ENCODE measurements at places on chromosomes 4 and X.

DNA sequence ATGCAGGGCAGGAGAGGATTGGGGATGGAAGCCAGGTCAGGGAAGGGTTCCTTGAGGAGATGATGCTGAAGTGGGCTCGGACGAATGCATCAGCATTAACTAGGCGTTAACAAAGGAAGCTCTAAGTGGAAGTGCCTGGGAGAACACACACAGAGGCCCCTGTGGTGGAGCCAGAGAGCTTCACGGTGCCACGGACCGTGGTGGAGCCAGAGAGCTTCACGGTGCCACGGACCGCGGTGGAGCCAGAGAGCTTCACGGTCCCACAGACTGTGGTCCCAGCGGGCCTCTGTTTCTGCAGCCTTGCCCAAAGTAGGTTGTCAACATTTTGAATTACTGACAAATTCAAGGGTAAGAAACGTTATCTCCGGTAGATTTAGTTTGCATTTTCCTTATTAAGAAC, 48.3 kb downstream of the TRIML2 start:
- no peak for DNase-seq

GRCh38 chr4:87947381-87948160, 27.9 kb upstream of the SPP1 start:
- no peak for DNase-seq

DNA sequence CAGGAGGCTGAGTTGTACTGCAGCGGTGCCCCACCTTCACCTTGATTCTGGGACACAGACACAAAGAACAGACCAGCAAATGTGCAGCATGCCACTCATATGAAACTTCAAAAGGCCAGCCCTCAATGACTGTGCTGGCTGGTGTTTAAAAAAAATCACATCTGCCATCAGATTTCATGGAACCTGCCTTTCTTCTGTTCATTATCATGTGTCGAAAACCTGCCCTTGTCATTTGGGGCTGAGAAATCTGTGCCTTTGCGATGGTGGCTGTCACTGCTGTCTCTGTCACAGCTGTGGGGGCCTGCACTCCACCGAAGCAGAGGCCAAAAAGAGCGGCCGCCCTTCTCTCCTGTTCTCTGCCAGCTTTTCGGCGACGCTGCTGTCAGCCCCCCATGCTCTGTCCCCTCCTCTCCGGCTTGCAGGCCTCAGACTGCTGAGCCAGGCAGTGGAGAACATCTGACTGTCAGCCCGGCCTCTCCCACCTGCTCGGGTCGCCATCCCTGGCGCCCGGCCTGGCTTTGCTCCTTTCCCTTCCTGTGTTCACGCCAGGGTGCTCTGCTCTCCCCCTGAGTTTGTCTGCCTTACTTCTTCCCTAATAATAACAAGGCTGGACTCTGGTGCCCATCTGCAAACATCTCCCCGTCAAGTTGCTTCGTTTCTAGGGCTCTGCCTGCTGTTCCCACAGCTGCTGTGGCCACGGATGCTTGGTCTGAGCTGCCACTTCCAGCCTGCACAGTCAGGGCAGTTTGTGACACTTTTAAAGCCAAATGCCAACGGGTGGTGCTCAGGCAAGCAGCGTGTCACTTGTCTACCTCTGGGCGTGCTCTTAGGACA, 355.2 kb downstream of the UNC5C start:
- DNase-seq: no peak

DNA sequence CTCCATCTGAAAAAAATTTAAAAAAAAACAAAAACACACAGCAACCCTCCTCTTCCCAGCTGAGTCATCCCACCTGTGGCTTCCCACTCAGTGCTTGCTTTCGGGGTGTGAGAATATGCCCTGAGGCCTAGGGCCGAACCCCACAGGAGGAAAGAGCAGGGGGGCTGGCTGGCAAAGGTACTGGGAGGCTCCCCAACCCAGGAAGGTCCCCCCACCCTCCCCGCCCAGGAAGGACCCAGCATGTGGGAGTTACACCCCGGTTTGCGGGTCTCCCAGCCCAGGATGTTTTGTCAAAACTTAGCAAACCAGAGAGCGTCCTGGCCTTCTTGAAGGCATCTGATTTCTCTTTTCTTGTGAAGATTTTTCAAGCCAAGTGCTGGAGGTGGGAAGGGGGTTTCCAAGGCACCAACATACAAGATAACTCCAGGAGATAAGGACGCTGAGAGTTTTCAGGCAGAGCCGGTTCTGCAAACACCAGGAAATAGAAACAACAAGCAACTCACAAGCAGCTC, 25.7 kb upstream of the CSF2RA start:
- no peak for DNase-seq

DNA sequence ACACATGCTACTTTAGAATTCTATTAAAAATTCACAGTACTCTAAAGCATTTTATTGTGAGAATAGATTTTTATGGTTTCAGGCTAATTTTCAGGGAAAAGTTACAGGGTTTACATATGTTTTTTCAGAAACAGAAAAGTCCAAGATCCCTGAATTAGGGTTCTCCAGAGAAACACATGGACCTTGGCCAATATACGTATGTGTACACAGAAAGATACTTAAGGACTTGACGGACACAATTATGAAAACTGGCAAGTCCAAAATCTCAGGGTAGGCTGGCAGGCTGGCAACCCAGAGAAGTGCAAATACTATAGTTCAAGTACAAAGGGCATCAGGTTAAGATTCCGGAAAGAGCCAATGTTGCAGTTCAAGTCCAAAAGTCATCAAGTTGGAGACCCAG, 1897.8 kb upstream of the PCDH10 start:
- DNase-seq: no peak

DNA sequence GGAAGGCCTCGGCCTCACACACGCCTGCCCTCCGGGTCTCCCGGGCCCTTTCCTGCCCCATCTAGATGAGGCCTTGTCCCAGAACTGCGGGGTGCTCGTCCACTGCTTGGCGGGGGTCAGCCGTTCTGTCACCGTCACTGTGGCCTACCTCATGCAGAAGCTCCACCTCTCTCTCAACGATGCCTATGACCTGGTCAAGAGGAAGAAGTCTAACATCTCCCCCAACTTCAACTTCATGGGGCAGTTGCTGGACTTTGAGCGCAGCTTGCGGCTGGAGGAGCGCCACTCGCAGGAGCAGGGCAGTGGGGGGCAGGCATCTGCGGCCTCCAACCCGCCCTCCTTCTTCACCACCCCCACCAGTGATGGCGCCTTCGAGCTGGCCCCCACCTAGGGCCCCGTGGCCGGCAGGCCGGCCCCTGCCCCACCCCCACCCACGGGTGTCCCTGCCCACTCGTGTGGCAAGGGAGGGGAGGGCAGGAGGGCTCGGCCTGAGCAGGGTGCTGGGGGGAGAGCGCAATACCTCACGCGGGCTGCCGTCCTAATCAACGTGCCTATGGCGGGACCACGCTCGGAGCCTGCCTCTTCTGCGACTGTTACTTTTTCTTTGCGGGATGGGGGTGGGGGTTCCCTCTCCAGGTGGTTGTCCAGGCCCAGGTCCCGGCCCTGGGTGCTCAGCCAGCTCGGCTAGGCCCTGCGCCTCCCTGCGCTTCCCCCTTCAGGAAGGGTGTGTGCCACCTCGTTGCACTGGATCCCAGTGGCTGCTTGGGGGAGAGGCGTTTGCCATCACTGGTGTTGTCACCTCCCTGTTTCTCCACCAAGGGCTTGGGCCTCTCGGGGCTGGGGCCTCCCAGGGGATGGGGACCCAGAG, 3.1 kb downstream of the DUSP9 start:
- no peak for DNase-seq

- DNase-seq: no peak
Observed at GRCh38 chrX:13026877-13027652, 17.4 kb downstream of the FAM9C start.

DNA sequence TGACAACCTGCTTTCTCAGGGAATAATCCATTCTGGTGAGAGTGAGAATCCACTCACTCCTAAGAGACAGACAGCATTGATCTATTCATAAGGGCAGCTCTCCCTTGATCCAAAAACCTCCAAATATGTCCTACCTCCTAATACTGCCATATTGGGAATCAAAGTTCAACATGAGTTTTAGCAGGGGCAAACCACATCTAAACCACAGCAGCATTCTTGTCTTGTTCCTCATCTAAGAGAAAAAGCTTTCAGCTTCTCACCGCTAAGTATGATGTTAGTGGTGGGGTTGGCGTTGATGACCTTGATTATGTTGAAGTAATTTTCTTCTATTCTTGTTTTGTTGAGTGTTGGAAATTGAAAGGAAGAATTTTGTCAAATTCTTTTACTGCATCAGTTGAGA, 69.6 kb downstream of the SERTM2 start:
- peak; percentile 11 for DNase-seq

DNA sequence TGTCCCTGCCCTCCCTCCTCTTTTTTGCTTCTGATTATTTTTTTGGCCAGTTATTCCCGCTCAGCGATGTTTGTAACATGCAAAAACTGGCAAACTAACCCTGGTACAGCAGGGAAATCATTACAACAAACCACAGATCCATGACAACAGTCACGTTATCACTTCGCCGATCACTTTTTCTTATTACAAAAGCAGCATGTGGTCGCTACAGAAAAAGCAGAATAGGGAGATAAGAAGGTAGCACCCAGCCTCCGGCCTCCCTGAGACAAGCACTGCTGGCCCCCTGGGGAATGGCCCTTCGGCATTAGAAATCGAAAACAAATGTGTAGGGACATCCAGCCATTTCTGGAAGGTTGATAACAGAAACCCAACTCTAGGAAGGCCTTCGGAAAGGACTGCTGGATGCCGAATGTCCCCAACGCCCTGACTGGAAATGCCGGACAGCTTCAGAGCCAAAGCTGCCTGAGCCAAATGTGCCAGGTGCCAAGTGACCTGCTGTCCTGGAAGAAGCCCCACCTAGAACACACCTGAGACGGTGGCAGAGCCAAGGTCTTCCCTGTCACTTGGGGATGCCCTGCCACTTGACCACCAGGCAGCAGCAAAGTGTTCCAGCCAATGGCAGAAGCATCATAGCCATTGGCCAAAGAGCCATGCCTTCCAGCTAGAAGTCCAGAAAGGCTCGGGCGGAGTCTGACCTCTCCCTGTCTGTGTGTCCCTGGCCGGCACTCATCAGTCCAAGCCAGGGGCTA, 2.9 kb downstream of the IDH3G start:
- DNase-seq: no peak

- no peak for DNase-seq
Observed at GRCh38 chr4:30670206-30670605, 50.0 kb upstream of the PCDH7 start.

GRCh38 chrX:18889346-18890048, 94.4 kb downstream of the PHKA2 start:
- no peak for DNase-seq

- DNase-seq: no peak
Observed at GRCh38 chr4:149279776-149280175, 535.9 kb downstream of the IQCM start.

DNA sequence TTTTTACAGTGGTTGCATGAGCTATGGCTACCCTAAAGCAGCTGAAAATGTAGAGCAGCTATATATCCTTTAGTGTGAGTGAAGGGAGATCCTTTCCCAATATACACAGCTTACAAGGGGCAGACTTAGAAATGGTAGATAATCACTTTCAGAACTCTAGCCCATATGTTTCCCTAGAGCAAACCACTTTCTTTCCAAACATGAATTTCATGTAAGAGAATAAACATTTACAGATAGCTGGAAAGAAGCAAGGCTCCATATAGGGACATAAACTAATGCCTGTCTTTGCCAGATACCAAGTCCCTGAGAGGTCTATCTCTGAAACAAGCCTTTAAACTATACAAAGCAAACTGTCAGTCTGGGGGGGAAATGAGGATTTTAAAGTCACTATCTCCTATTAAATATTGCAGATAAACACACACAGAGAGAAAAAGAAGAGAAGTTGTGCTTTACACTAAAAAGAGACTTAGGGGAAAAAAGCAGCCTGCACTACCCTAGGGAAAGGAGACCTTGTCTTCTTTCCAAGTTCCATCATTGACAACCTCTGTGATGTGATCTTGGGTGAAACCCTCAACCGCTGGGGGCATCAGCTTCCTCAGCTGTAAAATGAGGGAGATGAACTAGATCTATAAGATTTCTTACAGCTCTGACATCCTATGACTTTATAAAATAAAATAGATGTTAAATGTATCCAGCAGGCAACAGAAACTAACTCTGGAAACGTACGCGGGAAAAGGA, 73.6 kb downstream of the TMEM156 start:
- DNase-seq: no peak

- no peak for DNase-seq
Observed at GRCh38 chr4:33150525-33150910, 2430.3 kb downstream of the PCDH7 start.

DNA sequence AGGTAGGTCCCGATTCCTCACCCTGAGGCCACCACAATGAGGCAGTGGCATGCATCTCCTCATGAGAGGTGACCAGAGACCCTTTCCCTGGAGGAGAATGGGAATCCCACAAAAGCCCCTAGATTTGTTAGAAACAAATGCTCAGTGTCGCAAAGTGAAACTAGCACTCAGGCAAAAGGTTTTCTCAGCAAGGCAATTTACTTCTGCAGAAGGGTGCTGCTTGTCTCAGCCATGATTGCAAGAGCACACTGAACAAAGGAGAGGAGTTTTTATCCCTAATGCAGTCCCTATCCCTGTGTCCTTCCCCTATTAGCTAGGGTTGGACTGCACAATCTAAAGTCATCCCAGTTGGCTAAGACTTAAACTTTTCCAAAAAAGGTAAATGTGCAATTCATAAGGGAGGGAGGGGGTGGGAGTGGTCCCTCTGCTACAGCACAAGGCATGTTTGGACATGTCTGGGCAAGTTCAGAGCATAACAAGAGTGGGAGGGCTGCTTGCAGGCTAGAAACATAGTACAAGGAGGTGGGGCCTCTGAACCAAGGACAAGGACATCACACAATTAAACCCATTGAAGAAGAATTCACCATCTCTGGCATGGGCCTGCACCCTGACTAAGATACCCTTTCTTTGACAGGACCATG, 185.3 kb downstream of the CCNG2 start:
- DNase-seq: no peak

- DNase-seq: no peak
Observed at GRCh38 chr4:5822619-5823018, 70.3 kb downstream of the CRMP1 start.

GRCh38 chrX:135411893-135412292, 9.9 kb upstream of the SMIM10L2A start:
- no peak for DNase-seq

GRCh38 chr4:79050541-79050880, 111.3 kb upstream of the PAQR3 start:
- DNase-seq: no peak

GRCh38 chr4:38368613-38369012, 295.4 kb upstream of the KLF3 start:
- peak; percentile 53 for DNase-seq
